Natural killer cell treated with Interleukin-12 subunit alpha and Interleukin-12 subunit beta and Interleukin-15 and Interleukin-18, amount 100 ng/mL, for 72 hours (primary cell): ENCODE measurements at places on chromosomes 1 and 21.

GRCh38 chr1:208151728-208152598 is 92.2 kb downstream of the PLXNA2 start:
- no peak for DNase-seq

GRCh38 chr1:48059289-48059688 is 62.1 kb upstream of the TRABD2B start:
- DNase-seq: no peak

DNA sequence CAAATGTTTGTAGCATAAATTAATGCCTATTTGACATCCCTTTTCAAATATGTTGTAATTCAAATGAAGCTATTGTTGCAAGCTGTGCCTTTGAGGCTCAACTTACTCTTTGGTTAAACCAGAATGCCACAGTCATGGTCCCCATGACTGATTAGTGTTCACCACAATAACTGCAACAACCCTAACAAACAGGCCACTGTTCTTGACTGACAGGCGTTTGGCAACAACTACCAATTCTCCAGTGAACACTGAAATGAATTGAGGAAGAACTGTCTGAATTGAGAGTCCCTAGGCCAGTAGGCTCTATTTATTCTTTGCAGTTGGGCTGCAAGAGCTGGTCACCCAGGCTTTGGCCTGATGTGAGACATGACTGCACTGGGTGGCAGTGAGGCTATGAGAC is 6.6 kb upstream of the TMEM167B start:
- no peak for DNase-seq

DNA sequence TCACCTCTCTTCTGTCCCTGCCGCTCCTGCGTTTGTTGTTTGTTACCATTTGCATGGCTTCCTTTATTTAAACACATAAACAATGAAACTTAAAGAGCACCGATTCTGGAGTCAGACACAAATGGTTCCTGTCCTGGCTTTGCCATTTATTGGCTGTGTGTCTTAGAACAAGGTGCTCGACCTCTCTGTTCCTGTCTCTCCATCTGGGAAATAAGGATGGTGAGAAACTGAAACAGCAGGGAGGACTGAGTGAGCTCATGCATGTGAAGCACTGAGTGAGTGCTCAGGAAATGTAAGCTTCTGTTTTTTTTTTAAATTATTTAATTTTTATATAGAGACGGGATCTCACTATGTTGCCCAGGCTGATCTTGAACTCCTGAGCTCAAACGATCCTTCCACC is 148.2 kb upstream of the WNT4 start:
- no peak for DNase-seq

- no peak for DNase-seq
Observed at GRCh38 chr1:244102046-244102445, 51.0 kb downstream of the ZBTB18 start.
